ENCODE measurements at places on chromosomes 5 and 9. TPM values are rescaled to one million over a fixed set of nuclear protein-coding genes. Genes with fewer than 3 reads are reported as not detected.

AGXT2 gene
- total RNA-seq = not detected

EIF4EBP3 gene
- total RNA-seq = 6.0 TPM

GRCh38 chr9:20054734-20055133 is 265.9 kb upstream of the SLC24A2 start:
- DNase-seq = no peak

SLC27A6 gene
- 7.9 TPM for total RNA-seq

- no peak for DNase-seq
These were observed 72.4 kb upstream of the ICE1 start for GRCh38 chr5:5350101-5350500.

FOXD4 gene
- 2.8 TPM for total RNA-seq

DNA sequence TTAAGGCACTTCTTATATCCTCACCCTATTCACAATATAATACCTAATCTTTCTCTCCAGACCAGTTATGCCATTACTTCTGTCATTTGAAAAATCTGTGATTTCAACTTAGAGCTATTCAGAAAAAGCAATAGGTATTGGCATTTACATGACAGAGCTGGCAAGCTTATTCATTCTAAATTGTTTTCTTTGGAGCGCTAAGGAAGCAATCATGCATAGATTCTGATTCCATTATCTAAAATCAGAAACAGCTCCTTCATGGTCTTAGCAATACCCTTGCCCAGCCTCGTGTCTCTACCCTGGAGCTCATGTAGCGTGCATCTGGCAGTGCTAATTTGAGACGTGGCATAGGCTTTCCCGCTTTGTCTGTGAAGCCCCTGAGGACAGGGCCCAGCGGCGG is 4.5 kb downstream of the SLC1A1 start:
- DNase-seq = no peak

DNA sequence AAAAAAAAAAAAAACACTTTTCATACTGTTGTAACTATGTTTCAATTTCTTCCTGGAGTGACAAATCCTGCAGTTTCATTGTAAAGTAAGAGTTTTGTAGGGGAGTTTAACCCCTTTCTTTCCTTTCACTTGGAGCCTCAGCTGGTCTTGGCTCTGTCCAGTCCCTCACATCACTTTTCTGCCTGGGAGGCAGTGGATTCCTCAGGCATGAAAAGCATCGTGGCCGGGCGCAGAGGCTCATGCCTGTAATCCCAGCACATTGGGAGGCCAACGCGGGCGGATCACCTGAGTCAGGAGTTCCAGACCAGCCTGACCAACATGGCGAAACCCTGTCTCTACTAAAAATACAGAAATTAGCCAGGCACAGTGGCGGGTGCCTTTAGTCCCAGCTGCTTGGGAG is 45.6 kb upstream of the MYO10 start:
- DNase-seq = no peak

DNA sequence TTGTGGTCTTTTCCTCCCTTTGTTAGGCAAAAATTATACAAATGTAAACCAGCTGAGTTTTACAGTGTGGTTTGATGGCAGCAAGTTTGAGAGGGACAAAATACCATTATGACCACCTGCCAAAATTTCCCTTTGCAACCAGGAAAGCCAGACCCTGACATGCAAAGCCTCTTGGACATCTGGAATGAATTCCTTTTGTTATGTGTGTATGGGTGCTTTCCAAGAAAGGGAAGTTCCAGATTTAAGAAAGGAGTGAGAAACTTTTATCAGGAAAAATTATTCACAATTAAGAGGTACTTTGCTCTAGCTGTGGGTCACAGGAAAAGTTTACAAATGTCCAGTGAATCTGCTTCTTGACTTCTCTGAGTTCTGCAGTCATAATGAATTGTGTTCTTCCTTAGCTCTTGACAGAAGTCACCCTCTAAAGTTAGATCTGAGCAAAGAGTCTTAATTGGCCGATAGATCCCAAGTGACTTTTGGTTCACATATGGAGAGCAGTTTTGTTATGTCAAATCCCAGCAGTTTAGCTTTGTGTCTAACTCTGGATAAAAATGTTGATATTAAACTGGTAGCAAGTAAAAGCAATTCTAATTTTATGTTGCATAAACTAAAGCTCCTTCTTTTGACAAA is 295.9 kb upstream of the ZNF608 start:
- no peak for DNase-seq

DNA sequence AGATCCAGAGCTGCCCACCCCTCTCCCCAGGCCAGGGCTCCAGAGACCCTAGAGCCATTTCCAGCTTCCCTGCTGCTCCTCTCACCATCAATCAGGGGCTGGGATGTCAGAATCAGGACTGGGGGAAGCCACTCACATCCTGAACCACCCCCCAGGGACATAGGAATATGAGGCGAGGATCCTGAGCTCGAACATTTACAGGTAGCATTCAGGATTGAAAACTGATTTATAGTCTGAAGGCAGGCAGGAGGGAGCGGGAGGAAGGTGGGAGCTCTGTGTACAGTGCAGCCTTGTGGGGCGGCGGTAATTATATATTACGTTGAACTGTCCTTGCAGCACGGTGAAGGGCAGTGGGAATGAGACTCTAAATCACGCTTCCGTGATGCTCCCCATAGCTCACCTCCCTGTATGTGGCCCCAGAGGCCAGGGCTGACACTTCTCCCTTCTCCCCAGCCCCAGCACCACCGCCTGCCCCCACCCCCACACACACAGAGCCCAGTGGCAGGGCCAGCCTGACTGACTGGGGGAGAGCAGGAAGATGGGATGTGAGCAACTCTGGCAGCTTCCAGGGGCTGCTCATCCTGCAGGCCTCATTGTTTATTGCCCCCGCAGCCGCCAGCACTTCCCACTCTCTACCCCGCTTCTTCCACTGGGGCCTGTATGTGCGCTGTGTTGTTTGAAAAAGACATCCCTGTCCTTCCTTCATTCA is 76.0 kb upstream of the HSPA9 start:
- DNase-seq = no peak

NIPAL4 gene
- total RNA-seq = 0.12 TPM

DNA sequence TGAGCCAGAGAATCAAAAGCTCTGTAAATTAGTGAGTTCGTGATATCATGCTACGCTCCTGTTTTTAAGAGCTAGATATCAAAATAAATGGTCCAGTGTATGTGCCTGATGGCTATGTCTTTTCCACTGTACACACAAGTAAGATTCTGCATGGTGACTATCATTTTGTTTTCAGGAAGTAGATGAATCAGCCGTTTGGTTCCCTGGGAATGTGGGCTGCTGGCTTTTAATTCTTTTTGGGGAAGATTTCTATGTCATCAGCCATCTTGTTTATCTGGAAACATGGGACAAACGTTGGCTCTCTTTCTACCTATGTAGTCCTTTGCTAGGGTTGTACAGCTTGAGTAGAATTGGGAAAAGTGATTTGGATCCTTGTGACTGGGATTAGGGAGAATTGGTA is 126.7 kb downstream of the GRIA1 start:
- no peak for DNase-seq
